ENCODE measurements at places on chromosomes 12 and 14. TPM values are rescaled to one million over a fixed set of nuclear protein-coding genes. Genes with fewer than 3 reads are reported as not detected.

- peaks cover 4% of the 10 kb centered on the region for H3K36me3 ChIP-seq
- no peak for DNase-seq
- H3K27ac ChIP-seq: no peak overlapping the region
- H3K4me1 ChIP-seq: 0 out of 2 replicates have a peak, but pooled peaks cover under 1% of the 10 kb centered on the region
- H3K27me3 ChIP-seq: peaks cover 7% of the 10 kb centered on the region
These were observed 40.1 kb downstream of the FBXL14 start for GRCh38 chr12:1553987-1554982.

DDX55 gene
- 35.0 TPM for total RNA-seq

DNA sequence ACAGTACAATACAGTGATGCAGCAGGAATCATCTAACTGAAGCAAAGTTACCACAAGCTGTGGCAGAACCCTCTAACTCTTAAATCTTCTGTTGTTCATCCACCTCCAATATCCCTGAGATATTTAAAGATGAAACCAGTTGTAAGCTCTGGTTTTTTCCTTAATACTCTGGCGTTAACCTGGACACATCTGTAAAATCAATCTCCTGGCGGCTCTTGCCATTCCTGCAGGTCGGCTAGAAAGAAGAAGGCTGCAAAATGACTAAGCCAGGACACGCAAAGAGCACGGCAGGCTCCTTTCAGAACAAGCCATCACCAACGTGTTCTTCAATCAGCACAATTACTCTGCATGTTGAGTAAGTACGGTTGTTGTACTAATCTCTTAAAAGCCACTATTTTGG lies 309.3 kb downstream of the MED13L start:
- no peak overlapping the region for H3K4me3 ChIP-seq
- peaks cover 62% of the 10 kb centered on the region for H3K36me3 ChIP-seq
- H3K4me1 ChIP-seq: no peaks in the 10 kb centered on the region

DNA sequence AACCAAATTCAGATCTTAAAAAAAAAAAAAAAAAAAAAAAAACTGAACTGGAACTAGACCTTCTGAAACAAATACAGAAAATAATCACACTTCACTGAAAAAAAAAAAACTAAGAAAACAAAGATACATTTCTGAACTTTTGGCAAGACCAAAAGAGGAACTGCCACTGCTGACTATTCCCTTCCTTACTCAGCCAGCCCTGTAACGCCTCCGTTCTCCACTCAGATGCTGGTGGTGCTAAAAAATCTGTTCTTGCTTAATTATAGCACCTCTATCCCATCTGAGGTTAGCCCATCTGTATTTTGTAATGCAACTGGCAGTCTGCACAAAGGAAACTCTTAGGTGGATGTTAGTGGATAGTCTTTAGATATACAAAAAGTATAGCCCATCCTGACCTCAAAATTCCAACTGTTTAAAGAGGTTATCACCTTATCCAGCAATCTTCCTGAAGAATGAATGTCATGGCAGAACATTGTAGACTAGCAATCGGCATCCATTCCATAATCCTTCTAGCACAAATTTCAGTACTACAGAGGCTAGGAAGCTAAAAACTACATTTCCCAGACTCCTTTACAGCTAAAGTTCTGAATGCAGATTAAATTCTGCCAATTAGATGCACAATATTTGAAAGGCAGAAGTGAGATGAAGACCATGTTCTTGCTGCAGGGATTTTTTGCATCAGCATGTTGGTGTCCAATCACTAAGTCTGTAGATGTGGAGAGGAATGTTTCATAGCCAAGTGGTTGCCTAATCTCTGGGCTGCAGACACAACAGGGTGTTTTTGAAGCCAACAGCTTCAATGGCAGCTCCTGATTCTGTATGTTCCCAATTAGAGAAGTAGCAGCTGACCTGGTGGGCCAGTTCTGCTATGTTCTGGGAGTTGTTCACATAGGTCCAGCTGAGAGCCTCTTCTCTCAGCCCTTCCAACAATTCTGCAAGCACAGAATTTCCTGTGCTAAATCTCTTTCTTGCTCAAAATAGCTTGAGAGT lies 5.7 kb downstream of the MAP3K9 start:
- no peaks in the 10 kb centered on the region for H3K27me3 ChIP-seq
- H3K27ac ChIP-seq: no peak overlapping the region
- no peak overlapping the region for H3K4me3 ChIP-seq

DNA sequence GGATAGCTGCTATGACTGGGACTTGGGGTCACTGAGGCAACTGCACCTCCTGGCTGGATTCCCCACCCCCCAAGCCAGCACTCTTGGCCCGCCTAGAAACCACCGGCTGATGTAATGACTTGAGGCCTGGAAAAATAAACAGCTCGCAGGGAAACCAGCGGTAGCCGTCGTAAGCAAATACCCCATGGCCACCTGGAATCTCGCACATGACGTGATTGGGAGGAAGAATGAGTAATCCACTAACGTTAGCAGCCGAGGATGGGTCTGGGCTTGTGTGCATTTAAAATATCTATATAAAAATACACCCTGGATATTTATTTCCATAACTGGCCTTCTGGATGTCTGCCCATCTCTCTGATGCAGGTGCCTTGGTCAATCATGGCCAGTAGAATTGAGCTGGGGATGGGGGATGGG lies 120.1 kb downstream of the SMOC1 start:
- H3K36me3 ChIP-seq: no peaks in the 10 kb centered on the region
- no peaks in the 10 kb centered on the region for H3K27me3 ChIP-seq
- H3K4me3 ChIP-seq: no peak overlapping the region
- peaks cover 12% of the 10 kb centered on the region for H3K4me1 ChIP-seq
- no peak overlapping the region for H3K27ac ChIP-seq

ZFYVE26 gene
- total RNA-seq: 18.8 TPM

GRCh38 chr12:47067771-47068431 lies 11.5 kb upstream of the PCED1B start:
- H3K4me1 ChIP-seq: peaks cover 31% of the 10 kb centered on the region
- H3K36me3 ChIP-seq: no peaks in the 10 kb centered on the region
- H3K4me3 ChIP-seq: no peak overlapping the region
- DNase-seq: no peak
- H3K27me3 ChIP-seq: no peaks in the 10 kb centered on the region

GRCh38 chr14:68497011-68497410 lies 295.9 kb downstream of the ZFP36L1 start:
- no peak overlapping the region for H3K27ac ChIP-seq
- peaks cover 30% of the 10 kb centered on the region for H3K4me1 ChIP-seq
- no peaks in the 10 kb centered on the region for H3K36me3 ChIP-seq
- H3K27me3 ChIP-seq: no peaks in the 10 kb centered on the region
- DNase-seq: no peak

KRT71 gene
- total RNA-seq: not detected

C3AR1 gene
- not detected for total RNA-seq

GRCh38 chr14:51612449-51612848 lies 39.3 kb upstream of the FRMD6 start:
- H3K27me3 ChIP-seq: no peaks in the 10 kb centered on the region
- no peak overlapping the region for H3K27ac ChIP-seq
- H3K4me3 ChIP-seq: no peak overlapping the region
- H3K36me3 ChIP-seq: no peaks in the 10 kb centered on the region

GRCh38 chr12:117854339-117855012 lies 114.3 kb downstream of the KSR2 start:
- peak; percentile 86 for DNase-seq
- H3K36me3 ChIP-seq: no peaks in the 10 kb centered on the region
- H3K27me3 ChIP-seq: no peaks in the 10 kb centered on the region

GRCh38 chr12:5694759-5695409 lies 250.2 kb downstream of the ANO2 start:
- no peak overlapping the region for H3K27ac ChIP-seq
- H3K27me3 ChIP-seq: peaks cover 10% of the 10 kb centered on the region
- peaks cover 29% of the 10 kb centered on the region for H3K36me3 ChIP-seq
- H3K4me1 ChIP-seq: no peaks in the 10 kb centered on the region

DNA sequence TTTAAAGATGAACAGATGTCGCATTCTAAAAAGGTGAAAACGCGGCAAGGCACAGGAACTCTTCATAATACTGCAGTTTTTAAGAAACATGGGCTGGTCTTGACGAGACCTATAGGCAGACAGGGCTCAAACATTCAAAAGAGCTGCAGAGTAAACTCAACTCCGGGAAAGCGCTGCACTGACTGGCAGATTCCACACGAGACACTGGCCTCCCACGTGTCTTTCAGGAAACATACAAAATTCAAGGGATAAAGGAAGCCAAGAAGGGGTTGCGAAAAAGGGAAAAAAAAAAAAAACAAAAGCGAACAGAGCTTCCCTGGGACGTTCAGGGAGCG lies 614 bp upstream of the ARF6 start:
- H3K27me3 ChIP-seq: no peaks in the 10 kb centered on the region
- H3K27ac ChIP-seq: peak overlapping the region; percentile 100
- no peak for DNase-seq
- H3K36me3 ChIP-seq: peaks cover 18% of the 10 kb centered on the region
- H3K4me1 ChIP-seq: peaks cover 36% of the 10 kb centered on the region

DNA sequence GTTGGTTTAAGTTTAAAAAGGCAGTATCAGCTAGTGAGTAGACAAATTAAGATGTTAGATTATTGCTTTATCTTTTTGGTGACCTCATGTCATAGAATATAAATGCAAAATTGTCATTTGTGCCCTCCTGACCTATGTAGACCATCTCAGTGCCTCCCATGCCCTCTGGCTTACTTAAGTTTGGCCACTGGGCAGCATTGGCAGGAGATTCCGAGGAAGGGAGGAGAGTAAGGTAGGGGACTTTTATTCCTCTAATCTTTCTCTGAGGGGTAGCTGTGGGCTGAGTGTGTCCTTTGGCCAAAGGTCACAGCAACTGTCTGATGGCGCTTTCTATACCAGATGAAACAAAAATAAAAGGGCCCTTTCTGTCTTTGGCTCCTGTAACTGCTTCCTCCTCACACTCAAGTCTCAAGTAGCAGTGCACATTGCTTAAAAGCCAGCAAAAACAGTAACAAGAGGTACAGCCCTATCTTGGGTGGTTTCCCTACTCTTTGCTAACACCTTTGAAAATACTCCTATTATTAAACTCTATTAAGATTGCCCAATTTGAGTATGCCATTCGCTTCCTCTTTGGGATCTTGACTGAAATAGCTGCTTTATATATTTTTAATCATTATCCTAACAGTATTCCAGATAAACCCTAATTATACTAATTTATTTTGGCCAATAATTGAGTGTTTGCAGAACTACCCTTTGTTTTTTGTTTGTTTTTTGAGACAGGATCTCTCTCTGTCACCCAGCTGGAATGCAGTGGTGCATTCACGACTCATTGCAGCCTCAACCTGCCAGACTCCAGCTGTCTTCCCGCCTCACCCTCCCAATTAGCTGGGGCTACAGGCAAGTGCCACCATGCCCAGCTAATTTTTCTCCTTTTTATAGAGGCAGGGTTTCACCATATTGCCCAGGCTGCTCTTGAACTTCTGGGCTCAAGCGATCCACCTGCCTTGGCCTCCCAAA lies 56.5 kb upstream of the KCNH3 start:
- peaks cover 56% of the 10 kb centered on the region for H3K4me1 ChIP-seq
- peak overlapping the region; percentile 81 for H3K27ac ChIP-seq
- no peaks in the 10 kb centered on the region for H3K27me3 ChIP-seq
- no peak overlapping the region for H3K4me3 ChIP-seq

DNA sequence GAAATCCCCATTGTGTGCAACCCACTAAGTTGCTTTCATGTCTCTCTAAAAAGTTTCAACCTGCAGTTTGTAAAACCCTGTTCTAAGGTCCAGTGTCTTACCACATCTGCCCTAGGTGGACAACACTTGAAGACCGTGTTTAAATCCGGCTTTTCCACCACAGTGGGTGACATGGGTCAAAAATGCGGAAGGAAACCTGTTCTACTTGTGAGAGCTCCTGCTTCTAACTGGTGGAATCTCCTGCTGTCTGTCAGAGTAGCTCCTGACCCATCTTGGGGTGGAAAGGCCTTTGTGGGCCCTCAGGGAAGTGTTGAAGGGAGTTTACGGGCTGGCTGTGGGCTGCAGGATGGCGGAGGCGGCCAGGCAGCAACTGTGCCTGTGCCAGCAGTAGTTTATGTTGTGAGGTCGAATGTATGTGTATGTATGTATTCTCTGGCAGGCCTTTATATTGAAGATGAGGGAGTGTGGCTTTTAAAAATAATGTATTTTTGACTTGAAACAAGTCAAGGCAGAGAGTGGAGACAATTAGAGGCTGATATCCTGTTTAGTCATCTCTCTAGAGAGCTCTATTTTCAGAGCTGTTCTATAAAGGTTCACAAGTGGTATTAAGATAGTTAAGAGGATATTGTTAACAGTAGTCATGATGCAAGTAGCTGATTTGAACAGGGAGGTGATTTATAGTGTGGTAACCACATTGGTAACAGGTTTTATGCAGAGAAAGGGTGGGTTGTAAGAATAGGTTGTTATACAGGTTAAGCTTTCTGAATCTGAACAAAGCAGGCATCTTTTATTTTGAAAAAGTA lies 67.0 kb downstream of the PRKCH start:
- H3K36me3 ChIP-seq: no peaks in the 10 kb centered on the region
- no peak overlapping the region for H3K4me3 ChIP-seq
- no peaks in the 10 kb centered on the region for H3K27me3 ChIP-seq
- H3K27ac ChIP-seq: no peak overlapping the region
- no peaks in the 10 kb centered on the region for H3K4me1 ChIP-seq

NYNRIN gene
- total RNA-seq: 18.3 TPM

PLEKHD1 gene
- 1.0 TPM for total RNA-seq

GRCh38 chr12:23775208-23775607 lies 174.3 kb downstream of the SOX5 start:
- H3K4me3 ChIP-seq: no peak overlapping the region
- H3K36me3 ChIP-seq: peaks cover 7% of the 10 kb centered on the region
- no peaks in the 10 kb centered on the region for H3K27me3 ChIP-seq
- no peak overlapping the region for H3K27ac ChIP-seq
- H3K4me1 ChIP-seq: peaks cover 13% of the 10 kb centered on the region
- DNase-seq: no peak

DNA sequence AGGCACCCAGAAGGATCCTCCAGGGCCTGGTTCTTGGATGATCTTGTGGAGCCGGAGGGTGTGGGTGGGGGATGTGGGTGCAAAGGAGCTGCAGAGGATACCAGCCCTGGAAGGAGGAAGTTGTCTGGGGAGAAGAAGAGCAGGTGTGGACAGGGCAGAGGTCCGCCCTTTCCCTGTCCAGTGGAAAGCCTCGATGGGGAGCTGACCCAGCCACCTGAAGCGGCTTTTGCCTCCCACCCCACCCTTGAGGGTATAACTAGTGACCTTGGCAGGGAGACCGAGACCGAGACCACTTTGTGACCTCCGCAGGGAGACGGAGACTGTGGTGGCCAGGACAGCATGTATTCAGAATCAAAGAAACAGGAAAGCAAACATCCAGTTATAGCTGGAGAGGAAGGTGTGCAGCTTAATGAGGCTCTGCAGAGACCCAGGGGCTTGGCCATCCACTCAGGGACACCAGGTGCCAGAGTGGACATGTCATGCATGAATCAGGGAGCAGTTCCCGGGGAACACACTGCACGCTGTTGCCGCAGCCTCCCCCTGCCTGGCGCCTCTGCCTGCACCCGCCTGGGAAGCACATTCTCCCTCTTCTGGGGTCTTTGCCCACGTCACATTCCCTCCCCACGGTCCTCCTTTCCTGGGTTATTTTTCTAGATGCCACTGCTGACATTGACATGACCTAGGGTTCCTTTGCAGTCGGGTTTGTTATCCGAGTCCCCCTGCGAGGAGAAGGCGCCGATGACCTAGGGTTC lies 87.7 kb downstream of the ADGRD1 start:
- H3K27ac ChIP-seq: no peak overlapping the region
- peaks cover 13% of the 10 kb centered on the region for H3K36me3 ChIP-seq
- H3K27me3 ChIP-seq: no peaks in the 10 kb centered on the region

OVCH1 gene
- 0.25 TPM for total RNA-seq

PZP gene
- 0.18 TPM for total RNA-seq

- DNase-seq: no peak
- 0 out of 2 replicates have a peak, but pooled peaks cover 4% of the 10 kb centered on the region for H3K27me3 ChIP-seq
- H3K4me3 ChIP-seq: no peak overlapping the region
- no peaks in the 10 kb centered on the region for H3K4me1 ChIP-seq
These were observed 188.9 kb upstream of the PDZRN4 start for GRCh38 chr12:40999210-40999609.

- no peak overlapping the region for H3K4me3 ChIP-seq
- DNase-seq: no peak
- H3K27me3 ChIP-seq: no peaks in the 10 kb centered on the region
- peaks cover 3% of the 10 kb centered on the region for H3K36me3 ChIP-seq
These were observed 99.2 kb downstream of the DIP2B start for GRCh38 chr12:50603817-50604639.
